ENCODE measurements at places on chromosomes 1 and 21.

- no peak for DNase-seq
Observed at GRCh38 chr1:9269721-9270120, 23.0 kb upstream of the SPSB1 start.

GRCh38 chr1:112906150-112906698 is 49.8 kb downstream of the SLC16A1 start:
- no peak for DNase-seq

DNA sequence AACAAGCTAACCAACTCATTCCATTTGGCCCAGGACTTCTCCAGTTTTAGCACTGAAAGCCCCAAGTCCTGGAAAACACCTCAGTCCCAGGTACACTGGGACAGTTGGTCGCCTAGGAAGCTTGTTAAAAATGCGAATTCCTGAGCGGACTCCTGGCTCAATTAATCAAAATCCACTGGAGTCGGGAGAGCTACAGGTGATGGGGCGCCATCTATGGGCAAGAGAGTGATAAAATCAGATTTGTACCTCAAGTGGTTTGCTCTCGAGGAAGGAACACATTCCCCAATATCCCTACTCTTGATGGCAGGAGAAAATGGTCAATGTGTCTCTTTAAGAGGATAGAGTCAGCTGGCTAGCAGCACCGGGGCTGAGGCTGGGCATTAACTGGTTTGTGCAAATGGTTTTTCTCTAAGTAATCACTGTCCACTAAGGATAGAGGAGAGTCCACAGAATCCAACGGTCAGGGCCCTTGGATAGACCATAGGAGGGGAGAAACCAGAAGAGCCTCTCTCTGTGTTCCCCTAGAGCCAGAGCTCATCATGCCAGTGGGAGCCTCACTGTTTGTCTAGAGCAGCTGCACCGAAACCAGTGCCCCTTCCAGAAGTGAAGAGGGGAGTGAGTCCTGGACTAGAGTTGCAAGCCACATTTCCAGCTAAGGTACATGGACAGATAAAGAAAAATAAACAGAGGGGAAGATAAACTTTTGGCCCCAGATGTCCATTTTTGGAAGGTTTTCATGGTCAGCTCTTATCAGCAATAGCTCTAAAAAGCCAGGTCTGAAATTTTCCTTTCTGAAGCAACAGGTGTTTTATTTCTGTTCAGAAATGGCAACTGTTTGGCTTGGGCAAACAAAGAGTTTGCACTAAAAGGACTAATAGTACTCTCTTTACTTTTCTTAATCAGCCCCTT is 148.5 kb downstream of the TENT5C start:
- no peak for DNase-seq

DNA sequence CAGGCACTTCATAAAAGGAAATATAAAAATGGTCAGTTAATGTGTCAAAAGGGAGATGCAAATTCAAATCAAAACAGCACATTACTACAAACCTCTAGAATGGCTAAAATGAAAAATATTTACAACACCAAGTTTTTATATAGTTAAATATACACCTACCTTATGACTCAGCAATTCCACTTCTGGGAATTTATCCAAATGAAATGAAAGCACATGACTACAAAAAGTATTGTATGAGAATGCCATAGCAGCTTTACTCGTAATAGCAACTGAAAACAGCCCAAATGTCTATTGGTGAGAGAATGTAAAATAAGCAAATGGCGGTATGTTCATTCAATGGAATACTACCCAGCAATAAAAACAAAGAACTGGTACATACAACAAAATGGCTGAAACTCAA is 175.8 kb upstream of the SPAG17 start:
- no peak for DNase-seq

GRCh38 chr1:236895665-236896387 is 100.7 kb downstream of the MTR start:
- no peak for DNase-seq

DNA sequence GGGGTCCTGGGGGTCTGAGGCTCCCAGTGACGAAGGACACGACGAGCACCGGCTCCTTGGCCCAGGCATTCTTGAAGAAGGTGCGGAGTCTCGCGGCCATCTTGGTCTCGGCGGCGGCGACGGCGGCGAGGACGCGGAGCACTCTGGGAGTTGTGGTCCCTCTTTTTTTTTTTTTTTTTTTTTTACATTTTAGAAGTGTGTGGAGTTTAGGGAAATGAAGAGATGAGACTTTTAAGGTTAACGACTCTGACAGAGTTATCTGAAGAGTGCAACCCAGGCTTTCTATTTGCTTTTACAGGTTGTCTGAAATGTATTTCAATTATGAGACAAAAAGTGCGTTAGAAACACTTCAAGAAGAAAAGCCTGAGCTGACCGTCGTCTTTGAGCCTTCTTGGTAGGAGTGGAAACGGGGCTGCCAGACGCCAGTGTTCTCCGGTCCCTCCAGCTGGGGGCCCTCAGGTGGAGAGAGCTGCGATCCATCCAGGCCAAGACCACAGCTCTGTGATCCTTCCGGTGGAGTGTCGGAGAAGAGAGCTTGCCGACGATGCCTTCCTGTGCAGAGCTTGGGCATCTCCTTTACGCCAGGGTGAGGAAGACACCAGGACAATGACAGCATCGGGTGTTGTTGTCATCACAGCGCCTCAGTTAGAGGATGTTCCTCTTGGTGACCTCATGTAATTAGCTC is 9.7 kb downstream of the OR2B11 start:
- DNase-seq = no peak

- DNase-seq = no peak
Observed at GRCh38 chr1:205186191-205186590, 25.3 kb downstream of the DSTYK start.

GRCh38 chr1:161792740-161793139 is 26.6 kb downstream of the ATF6 start:
- no peak for DNase-seq

DNA sequence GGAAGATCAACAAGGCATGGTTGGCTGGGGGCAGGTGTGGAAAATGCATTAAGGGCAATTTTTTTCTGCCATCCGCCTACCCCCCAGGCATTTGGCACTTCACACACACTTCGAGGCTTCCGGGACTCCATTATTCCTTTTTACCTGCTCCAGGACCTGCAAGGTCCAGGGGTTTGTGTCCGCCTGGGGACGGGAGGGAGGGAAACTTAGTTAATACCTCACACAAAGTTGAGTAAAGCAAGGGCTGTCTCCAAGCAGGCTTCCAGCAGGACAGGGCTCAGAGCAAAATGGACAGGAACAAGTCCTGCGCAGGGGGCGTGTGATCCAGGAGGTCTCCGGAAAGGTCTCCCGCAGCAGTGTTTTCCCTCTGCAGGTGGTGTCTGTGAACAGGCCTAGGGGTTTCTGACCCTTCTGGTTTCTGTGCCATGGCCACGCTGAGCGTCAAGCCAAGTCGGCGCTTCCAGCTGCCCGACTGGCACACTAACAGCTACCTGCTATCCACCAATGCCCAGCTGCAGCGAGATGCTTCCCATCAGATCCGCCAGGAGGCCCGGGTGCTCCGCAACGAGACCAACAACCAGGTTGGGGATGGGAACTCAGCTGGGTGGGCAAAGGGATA is 712 bp downstream of the TEKT2 start:
- no peak for DNase-seq

DNA sequence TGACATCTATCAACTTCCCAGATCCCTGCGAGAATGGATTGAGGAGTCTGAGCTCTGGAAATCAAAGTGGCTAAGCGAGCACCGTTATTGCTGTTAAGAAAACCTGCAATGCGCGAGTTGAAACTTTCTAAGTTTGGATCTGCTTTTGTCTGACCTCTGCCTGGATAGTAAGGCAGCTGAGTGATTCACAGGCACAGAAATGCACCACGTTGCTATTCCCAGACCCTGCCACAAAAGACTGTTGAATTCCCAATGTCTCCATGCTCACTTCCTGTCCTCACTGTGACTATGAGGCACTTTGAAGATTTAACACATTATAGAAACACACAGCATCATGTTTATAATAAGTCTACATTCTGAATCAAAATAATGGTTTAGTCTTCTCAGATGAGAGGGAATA is 27.1 kb upstream of the CNIH3 start:
- DNase-seq = no peak

Measured in naive thymus-derived CD8-positive, alpha-beta T cell (primary cell).